Activated CD4-positive, alpha-beta T cell treated with anti-CD3 and anti-CD28 coated beads, Interleukin-10, Interleukin-2, amounts not matched to agents 100 ng/mL and 50 ng/mL, durations not matched to agents 16 hours and 8 hours (primary cell): ENCODE measurements at places on chromosomes 5 and 9.
A peak's percentile ranks its signal among the peaks of the same experiment; 100 is the strongest.

GRCh38 chr9:35757226-35757891, 3.3 kb upstream of the MSMP start:
- DNase-seq = peak; percentile 50

- no peak for DNase-seq
Observed at GRCh38 chr9:87193925-87194868, 246.9 kb upstream of the GAS1 start.

DNA sequence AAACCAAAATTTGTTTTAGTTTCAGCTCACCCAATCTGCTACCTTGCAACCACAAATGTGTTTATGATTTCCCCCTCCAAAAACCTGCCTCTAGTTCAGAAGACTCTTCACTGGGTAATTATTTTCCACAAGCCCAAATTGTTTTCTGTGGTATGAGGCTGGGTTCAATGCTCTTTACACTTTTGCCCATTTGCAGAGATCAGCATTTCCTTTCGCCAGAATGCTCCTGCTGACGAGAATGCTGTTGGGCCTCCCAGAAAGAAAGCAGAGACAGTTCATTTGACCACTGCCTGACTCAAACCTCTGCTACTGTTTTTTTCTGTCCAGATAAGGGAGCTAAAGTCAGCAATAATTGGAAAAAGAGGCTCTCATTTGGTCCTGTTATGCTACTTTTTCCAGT, 427.3 kb downstream of the PDE4D start:
- DNase-seq = no peak

DNA sequence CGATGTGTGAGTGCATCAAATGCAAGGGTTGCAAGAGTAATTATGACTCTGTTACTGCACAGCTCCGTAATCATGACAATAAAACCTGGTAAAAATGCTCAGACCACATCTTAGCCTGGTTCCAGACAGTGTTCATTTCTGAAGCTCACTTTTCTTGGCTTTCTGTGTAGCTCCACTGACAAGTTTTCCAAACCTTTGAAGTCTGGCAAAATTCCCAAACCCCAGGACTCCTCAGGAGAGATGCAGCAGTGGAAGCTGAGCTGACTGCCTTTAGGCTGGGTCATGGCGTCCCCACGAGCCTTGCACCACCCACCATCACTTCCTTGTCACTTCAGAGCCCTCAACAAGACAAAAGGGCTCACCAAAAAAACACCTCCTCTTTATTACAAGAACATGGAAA, 131.6 kb upstream of the TAS2R1 start:
- DNase-seq = no peak

DNA sequence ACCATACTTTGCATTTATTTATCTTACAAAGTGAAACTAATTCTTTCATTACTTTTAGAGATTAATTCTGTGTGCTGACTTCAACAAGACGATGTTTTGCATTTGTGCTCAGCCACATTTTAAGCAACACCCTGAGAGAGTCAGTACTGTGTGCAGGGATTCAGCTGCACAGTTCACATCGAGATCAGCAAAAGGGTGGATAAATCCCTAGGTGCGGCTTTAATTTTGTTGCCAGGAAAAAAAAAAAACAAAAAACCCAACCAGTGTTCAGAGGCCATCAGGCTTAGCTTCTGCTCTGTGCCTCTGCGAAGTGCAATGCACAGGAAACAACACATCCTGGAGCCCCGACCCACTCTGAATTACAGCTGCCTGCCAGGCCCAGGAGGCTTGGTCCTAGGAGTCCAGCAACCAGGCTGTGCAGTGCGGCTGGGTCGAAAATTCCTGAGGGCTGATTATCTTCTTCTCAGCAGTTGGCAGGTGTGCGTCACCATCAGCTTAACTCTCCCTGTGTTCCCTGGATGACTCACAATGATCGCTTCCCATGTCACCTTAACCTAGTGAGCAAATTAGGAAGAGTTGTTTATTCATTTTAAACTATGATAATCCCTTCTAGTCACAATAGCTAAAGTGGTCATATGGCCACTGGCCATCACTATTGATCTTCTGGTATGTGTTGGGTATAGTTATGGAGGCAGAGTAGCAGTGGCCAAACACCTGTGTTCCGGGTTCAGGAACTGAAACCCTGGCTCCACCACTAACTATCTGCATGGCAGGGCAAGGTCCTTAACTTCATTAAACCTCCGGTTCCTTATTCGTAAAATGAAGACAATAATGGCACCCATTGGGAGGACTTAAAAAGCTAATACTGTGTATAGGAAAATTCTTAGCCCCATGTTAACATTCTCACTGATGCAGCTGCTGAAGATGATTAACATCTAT, 31.2 kb upstream of the NDUFB6 start:
- no peak for DNase-seq
